H1 (cell line): ENCODE measurements at places on chromosomes 11 and 22.

- H3K4me1 ChIP-seq, result no peaks in the 10 kb centered on the region
- no peak overlapping the region for H3K27ac ChIP-seq
These were observed 73.2 kb upstream of the BLID start for GRCh38 chr11:122189229-122189628.

GRCh38 chr11:118606157-118606843 lies 1.1 kb upstream of the PHLDB1 start:
- H3K36me3 ChIP-seq, result peaks cover 25% of the 10 kb centered on the region; the same call in 1 of the 2 replicates
- H3K27ac ChIP-seq, result no peak overlapping the region
- H3K4me1 ChIP-seq, result peaks cover 12% of the 10 kb centered on the region
- peaks cover 74% of the 10 kb centered on the region for H3K27me3 ChIP-seq

- no peak overlapping the region for H3K27ac ChIP-seq
- peaks cover 18% of the 10 kb centered on the region for H3K4me1 ChIP-seq
- H3K27me3 ChIP-seq, result no peaks in the 10 kb centered on the region
These were observed 58.9 kb upstream of the EMID1 start for GRCh38 chr22:29146771-29147170.

GRCh38 chr22:39718921-39719475 lies 148.4 kb downstream of the CACNA1I start:
- no peak overlapping the region for H3K4me3 ChIP-seq
- no peaks in the 10 kb centered on the region; the same call in 1 of the 2 replicates for H3K4me1 ChIP-seq
- H3K27ac ChIP-seq, result no peak overlapping the region
- H3K36me3 ChIP-seq, result no peaks in the 10 kb centered on the region

DNA sequence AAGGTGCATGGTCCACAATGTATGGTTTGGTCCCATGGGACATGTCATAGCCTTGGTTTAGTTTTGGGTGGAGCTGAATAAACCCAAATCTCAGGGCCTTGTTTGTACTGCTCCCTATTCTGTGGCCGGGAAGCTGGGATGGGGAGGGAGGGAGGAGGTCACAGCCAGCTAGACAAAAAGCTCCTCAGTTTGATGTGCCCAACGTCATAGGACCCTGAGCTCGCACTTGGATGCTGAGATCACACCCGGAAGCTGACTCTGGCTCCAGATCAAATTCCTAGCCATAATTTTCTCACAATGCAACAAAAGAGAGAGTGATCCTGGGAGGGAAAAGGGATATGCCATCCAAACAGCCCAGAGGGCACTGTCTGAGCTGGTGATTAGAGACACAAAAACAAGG lies 1.5 kb downstream of the HSPB2 start:
- no peak overlapping the region for H3K4me3 ChIP-seq
- H3K36me3 ChIP-seq, result no peaks in the 10 kb centered on the region
- H3K27ac ChIP-seq, result no peak overlapping the region
- no peaks in the 10 kb centered on the region for H3K27me3 ChIP-seq

- no peaks in the 10 kb centered on the region for H3K36me3 ChIP-seq
- no peaks in the 10 kb centered on the region for H3K27me3 ChIP-seq
- no peak for DNase-seq
- H3K27ac ChIP-seq, result no peak overlapping the region
These were observed 196.0 kb downstream of the TENM4 start for GRCh38 chr11:79244798-79245197.
